ENCODE measurements at places on chromosomes 12 and 14. TPM values are rescaled to one million over a fixed set of nuclear protein-coding genes. Genes with fewer than 3 reads are reported as not detected.

The C1QL4 gene
- 0.38 TPM for total RNA-seq

The PLEKHG7 gene
- total RNA-seq = not detected

The TRIM9 gene
- total RNA-seq = 0.30 TPM

The BDKRB1 gene
- 8.7 TPM for total RNA-seq

The VPS33A gene
- 16.5 TPM for total RNA-seq

The MIS18BP1 gene
- 29.6 TPM for total RNA-seq

The FOXA1 gene
- total RNA-seq = not detected

The CYP46A1 gene
- total RNA-seq = not detected

The LRRIQ1 gene
- total RNA-seq = 0.08 TPM

The TMEM116 gene
- 5.2 TPM for total RNA-seq

The WSCD2 gene
- not detected for total RNA-seq

The SLIRP gene
- total RNA-seq = 328 TPM
